Mesenteric fat pad (tissue), 1 donor: ENCODE measurements at places on chromosomes 16 and 17. TPM values are rescaled to one million over a fixed set of nuclear protein-coding genes. Genes with fewer than 3 reads are reported as not detected.
A peak's percentile ranks its signal among the peaks of the same experiment; 100 is the strongest.

DNA sequence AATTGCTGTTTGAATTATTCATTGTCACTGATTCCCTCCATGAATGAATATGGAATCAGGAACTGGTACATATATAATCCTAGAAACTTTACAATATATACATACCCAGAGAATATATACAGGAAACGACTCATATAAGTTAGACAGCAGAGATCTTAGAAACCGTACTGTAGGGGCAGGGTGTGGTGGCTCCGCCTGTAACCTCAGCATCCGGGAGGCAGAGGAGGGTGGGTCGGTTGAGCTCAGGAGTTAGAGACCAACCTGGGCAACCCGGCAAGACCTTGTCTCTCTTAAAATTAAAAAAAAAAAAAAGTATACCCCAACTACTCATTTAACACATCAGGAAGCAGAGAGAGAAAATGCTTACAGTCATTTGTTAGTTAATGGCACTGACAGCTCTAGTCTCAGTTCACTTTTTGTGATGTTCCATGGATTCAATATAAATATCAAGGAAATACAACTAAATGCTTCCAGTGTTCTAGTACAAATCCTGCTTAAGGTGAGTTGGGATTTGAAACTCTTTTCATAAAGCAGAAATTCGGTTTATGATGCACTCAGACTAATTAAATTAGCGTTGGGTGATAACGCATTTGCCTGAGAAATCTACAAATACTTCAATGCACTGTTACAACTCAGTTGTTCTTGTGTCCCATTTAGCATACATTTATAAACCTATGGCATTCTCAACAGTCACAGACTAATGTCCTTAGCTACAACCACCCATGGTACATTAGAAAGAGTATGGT lies 5.6 kb downstream of the GLG1 start:
- DNase-seq: no peak

DNA sequence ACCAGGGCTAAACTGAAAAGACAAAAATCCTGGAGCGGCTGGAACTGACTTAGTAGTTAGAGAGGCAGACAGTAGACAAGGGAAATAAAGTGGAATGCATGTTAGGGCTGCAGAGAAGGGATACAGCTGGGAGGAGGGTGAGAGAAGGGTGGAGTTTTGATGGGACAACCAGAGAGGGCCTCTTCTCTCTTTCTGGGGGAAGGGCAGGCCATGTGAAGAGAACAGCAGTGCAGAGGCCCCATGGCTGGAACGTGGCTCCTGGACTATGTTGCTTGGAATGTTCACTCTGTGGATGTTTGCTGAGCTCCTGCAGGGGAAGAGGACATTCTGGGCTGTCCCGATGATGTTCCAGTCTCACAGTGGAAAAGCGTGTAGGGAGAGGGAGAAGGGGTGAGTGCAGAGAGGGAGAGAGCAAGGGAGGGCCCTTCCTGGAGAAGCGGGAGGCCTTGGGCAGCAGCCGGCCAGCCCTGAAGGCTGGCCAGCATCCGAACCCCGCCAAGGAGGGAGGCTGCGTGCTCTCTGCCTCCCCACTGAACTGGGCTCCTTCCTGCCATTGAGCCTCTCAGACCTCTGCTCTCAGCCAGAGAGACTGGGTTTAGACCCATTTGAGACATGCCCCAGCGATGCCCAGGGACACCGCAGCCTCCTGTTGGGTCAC lies 33.1 kb upstream of the GSE1 start:
- no peak for DNase-seq

DNA sequence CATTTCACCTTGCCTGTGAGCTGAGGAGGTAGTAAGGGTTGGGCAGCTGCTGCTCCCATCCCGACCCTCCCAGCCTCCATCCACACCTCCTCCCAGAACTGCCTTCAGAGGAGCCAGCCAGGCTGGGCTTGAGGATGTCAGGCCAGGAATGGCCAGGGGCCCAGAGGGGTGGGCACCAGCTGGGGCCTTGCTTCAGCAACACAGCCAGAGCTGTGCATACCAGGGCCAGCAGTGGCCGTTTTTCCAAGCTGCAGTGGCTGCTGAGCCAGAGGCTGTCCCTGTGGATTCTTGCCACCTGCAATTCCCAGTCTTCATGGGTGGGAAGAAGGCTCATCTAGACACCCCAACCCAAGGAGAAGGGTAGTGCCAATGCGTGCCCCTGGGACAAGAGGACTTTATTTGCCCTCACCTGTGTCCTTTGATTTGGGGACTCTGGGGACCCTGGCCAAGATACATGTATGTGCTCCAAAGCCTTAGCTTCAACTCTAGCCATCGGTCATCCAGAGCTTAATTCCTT lies 153.4 kb upstream of the SDK2 start:
- no peak for DNase-seq

DNA sequence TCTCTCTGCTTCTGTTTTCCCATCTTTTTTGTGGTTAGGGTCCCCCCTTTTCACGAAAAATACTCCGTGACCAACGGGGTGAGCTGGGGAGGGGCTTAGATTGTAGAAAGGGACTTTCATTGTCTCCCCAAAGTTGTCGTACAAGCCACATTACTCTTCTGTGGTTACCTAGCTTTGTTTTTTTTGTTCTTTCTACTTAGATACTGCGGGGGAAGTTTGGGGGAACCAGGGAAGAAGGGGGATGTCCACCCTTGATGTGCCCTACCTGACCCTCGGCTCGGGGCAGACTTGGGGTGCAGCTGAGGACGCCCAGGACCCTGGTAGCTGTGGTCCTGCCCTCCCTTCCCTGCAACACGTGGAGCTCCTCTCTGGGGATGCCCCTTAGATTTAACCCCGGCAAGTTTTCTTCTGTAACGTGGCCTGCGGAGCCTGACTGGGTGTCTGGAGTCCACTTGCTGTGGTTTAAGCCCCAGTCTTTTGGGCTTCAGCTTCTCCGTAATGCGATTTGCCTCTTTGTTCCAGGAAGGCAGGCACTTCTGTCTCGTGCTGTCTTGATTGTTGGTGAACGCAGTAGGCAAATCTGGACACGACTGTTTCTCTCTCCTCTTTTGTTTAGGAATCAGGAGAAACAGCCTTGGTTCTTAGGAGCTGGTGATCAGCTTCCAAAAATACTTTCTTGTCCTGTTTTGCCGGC lies 892 bp downstream of the ABCC1 start:
- no peak for DNase-seq

GRCh38 chr17:77619851-77620250 lies 338.7 kb upstream of the TNRC6C start:
- no peak for DNase-seq

GRCh38 chr17:45338023-45338781 lies 21.4 kb upstream of the MAP3K14 start:
- peak; percentile 85 for DNase-seq

DNA sequence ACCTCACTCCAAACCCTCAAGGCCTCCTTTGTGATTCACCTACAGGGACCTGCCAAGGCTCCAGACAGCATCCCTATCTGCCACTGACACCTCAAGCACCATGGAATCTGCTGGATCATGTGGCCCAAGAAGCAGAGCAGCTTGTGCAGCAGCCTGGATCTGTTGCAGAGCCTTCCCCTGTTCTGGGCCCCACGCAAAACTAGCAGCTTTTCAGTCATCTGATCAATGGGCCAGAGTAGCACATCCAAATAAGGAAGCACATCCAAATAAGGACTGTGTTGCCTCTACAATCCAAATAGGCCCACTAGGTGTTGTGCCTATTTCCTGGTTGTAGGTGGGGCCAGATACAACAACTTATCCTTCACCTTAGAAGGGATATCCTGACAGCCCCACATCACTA lies 97.1 kb upstream of the GNAO1 start:
- no peak for DNase-seq

The C16orf92 gene
- total RNA-seq: not detected

The GRIN2C gene
- 0.45 TPM for total RNA-seq

The TUBG1 gene
- total RNA-seq: 45.2 TPM

The PPP1R27 gene
- total RNA-seq: not detected

The AKAP1 gene
- total RNA-seq: 49.1 TPM

The CD79B gene
- total RNA-seq: 4.3 TPM
